ENCODE measurements at places on chromosomes 7 and 10. TPM values are rescaled to one million over a fixed set of nuclear protein-coding genes. Genes with fewer than 3 reads are reported as not detected.

DNA sequence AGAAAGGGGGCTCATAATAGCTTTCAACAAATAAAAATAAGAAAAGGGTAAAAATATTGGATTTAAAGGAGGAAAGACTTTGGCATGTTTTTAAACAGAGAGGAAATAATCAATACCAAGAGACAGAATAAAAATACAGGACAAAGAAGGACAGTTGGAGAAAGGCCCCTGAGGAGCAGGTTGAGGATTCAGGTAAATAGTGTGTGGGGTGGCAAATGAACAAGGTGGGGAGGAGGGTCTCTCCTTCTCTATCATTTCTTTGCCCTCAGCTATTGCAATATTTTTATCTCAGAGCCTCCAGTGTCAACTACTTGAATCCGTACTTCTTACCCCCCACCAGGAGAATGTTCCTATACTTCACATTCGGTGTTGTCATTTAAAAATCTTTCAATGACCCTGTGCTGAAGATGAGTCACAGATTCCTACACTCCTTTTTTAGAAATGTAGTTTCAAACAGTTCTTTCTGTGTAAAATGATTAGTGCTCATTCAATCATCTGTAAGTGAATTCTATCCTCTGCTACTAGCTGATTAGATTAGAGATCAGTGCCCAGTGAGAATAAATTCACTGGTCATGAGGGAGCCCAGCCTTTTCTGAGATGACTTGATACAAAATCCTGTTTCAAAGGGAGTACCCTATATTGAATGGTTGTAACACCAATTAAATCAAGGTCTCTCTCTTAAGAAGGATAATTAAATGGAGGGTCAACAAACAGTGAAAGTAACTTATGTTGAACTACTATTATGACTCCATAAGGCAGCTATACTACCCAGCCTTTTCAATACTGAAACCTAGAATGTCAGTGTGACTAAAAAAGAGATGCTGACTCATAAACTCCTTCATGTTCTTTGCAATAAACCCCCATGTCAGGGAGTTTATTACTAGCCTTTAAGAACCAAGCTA lies 50.4 kb upstream of the WNT16 start:
- DNase-seq, result no peak
- no peaks in the 10 kb centered on the region for H3K4me1 ChIP-seq
- H3K36me3 ChIP-seq, result peaks cover 12% of the 10 kb centered on the region

GRCh38 chr7:42104694-42105093 lies 132.3 kb downstream of the GLI3 start:
- H3K36me3 ChIP-seq, result no peaks in the 10 kb centered on the region
- H3K4me1 ChIP-seq, result peaks cover 29% of the 10 kb centered on the region
- no peak for DNase-seq
- H3K4me3 ChIP-seq, result no peak overlapping the region
- H3K27ac ChIP-seq, result no peak overlapping the region
- H3K27me3 ChIP-seq, result no peaks in the 10 kb centered on the region

DNA sequence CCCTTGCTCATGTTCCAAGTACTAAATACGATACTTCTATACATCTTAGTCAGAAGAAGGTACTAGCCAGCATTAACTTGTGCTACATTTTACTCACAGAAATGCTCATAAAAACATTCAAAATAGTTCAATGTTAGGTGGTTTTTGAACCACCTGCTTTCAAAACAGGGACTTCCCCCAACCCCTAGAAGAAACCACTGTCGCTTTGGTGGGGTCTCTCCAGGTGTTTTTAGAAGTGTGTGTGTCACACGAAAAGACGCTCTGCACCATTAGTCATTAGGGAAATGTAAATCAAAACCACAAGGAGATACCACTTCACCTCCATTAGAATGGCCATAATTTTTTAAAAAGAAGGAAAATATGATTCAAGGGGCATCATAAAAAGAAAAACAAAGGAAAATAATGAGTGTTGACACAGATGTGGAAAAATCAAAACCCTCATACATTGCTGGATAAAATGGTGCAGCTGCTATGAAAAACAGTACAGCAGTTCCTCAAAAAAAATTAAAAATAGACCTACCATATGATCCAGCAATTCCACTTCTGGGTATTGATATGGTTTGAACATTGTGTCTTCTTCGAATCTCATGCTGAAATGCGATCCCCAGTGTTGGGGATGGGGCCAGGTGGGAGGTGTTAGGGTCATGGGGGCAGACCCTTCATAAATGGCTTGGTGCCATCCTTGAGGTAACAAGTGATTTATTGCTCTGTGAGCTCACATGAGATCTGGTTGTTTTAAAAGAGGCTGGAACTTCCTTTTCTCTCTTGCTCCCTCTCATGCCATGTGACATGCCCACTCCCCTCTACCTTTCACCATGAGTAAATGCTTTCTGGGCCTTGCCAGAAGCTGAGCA lies 74.2 kb downstream of the MALSU1 start:
- H3K4me1 ChIP-seq, result no peaks in the 10 kb centered on the region
- H3K4me3 ChIP-seq, result no peak overlapping the region
- H3K27me3 ChIP-seq, result no peaks in the 10 kb centered on the region
- no peak for DNase-seq
- no peak overlapping the region for H3K27ac ChIP-seq
- H3K36me3 ChIP-seq, result no peaks in the 10 kb centered on the region

- no peak overlapping the region for H3K4me3 ChIP-seq
- no peaks in the 10 kb centered on the region for H3K27me3 ChIP-seq
- no peaks in the 10 kb centered on the region for H3K36me3 ChIP-seq
- H3K27ac ChIP-seq, result peak overlapping the region; percentile 71
- DNase-seq, result no peak
Measured at GRCh38 chr10:91576096-91576545, 56.8 kb downstream of the PPP1R3C start.

DNA sequence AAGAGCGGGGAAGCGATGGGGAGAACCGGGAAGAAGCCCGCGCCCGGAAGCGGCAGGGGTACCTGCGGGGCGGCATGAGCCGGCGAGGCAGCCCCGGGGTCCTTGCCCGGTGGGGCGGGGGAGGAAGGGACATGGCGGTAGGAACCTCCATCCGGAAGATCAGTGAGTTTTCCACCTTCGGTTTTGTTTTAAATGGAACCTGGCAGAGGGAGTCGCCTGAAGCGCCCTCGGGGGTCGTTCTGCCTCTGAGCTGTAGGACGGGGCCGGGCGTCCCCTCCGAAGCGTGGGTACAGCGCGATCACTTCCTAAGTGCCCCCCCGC lies 471 bp downstream of the PFKP start:
- peak overlapping the region; percentile 94 for H3K27ac ChIP-seq
- H3K4me3 ChIP-seq, result peak overlapping the region; percentile 77
- DNase-seq, result no peak
- peaks cover 43% of the 10 kb centered on the region for H3K4me1 ChIP-seq
- no peaks in the 10 kb centered on the region for H3K27me3 ChIP-seq

GRCh38 chr10:78494179-78494578 lies 460.5 kb downstream of the RPS24 start:
- no peaks in the 10 kb centered on the region for H3K27me3 ChIP-seq
- no peaks in the 10 kb centered on the region for H3K36me3 ChIP-seq
- H3K27ac ChIP-seq, result no peak overlapping the region
- no peak overlapping the region for H3K4me3 ChIP-seq
- H3K4me1 ChIP-seq, result no peaks in the 10 kb centered on the region

DNA sequence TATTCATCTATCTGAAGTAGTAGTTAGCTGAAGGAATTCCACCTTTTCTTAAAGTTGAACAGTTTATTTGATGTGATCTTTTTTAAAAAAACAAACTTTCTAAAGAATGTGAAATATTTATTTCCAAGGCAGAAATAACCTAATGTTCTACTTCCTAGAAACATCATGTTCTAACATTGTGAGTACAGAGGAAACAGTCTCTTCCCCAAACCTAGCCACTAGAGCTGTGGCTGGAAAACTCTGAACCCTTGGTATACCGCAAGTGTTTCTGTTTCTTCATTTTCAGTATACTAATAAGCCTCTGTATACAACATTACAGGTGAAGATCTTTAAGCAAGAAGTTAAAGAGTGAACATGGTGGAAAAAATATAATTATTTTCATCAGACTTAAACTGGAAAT lies 35.1 kb downstream of the NOC3L start:
- no peak overlapping the region for H3K4me3 ChIP-seq
- H3K27ac ChIP-seq, result no peak overlapping the region
- H3K4me1 ChIP-seq, result peaks cover 4% of the 10 kb centered on the region
- H3K36me3 ChIP-seq, result peaks cover 51% of the 10 kb centered on the region

GRCh38 chr7:13948019-13948801 lies 41.3 kb downstream of the ETV1 start:
- H3K27ac ChIP-seq, result no peak overlapping the region
- no peak overlapping the region for H3K4me3 ChIP-seq
- no peaks in the 10 kb centered on the region for H3K27me3 ChIP-seq
- H3K4me1 ChIP-seq, result no peaks in the 10 kb centered on the region
- no peaks in the 10 kb centered on the region for H3K36me3 ChIP-seq
- no peak for DNase-seq

DNA sequence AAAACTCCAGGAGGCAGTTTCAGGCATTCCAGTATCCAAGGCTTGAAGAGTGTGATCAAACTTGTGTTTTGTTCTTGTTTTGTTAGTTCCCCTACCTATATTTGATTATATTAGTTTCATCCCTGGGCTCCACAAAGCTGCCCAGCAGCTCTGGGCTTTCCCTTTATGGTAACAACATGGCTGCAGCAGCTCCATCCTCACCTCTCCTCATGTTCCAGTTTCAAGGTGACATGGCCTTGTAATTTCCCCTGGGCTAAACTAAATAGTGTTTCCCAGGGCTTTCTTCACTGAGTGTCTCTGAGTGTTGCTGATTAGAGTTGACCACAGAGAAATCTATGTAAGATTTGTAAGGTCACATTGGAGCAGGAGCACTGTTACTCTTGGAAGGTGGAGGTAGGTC lies 83.4 kb downstream of the MACC1 start:
- H3K4me3 ChIP-seq, result no peak overlapping the region
- H3K27me3 ChIP-seq, result no peaks in the 10 kb centered on the region
- H3K36me3 ChIP-seq, result no peaks in the 10 kb centered on the region
- DNase-seq, result no peak

DNA sequence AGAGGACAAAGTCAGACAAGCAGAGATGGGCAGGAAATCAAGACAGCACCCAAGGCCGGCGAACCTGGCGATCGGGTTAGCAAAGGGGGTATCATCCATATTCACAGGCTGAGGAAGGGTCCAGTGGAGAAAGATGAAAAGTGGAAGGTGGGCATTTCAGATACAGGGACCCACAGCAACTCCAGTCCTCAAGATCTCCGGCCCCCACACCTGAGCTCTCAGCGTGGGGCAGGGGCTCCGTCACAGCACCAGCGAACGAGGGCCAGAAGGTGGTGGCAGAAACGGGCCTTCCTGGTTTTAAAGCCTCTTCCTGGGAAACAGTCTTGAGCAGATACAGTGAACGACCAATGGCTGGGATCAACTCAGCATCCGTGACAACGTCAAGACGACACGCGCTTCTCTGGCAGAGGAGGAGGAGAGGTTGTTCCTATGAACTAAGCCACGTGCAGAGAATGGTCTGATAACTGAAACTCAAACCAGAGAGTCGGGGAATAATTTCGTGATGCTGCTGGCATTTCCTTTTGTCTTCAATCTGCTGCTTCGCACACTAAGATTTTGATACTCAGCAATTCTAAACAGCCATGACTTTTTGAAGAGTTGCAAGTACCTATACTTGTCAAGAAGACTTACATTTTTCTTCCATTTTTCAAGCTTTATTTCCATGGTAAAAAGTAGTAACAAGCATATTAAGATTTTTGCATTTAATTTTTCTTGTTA lies 219.8 kb downstream of the ZMYND11 start:
- no peak overlapping the region for H3K4me3 ChIP-seq
- H3K27me3 ChIP-seq, result no peaks in the 10 kb centered on the region
- no peaks in the 10 kb centered on the region for H3K4me1 ChIP-seq
- no peak for DNase-seq

- peaks cover 59% of the 10 kb centered on the region for H3K4me1 ChIP-seq
- no peaks in the 10 kb centered on the region for H3K27me3 ChIP-seq
- no peaks in the 10 kb centered on the region for H3K36me3 ChIP-seq
- H3K4me3 ChIP-seq, result no peak overlapping the region
Measured at GRCh38 chr10:119364645-119365600, 157.6 kb downstream of the GRK5 start.

- H3K27ac ChIP-seq, result no peak overlapping the region
- no peak for DNase-seq
- no peaks in the 10 kb centered on the region for H3K4me1 ChIP-seq
- no peaks in the 10 kb centered on the region for H3K27me3 ChIP-seq
- H3K4me3 ChIP-seq, result no peak overlapping the region
Measured at GRCh38 chr7:37669818-37670217, 13.7 kb upstream of the GPR141 start.

DNA sequence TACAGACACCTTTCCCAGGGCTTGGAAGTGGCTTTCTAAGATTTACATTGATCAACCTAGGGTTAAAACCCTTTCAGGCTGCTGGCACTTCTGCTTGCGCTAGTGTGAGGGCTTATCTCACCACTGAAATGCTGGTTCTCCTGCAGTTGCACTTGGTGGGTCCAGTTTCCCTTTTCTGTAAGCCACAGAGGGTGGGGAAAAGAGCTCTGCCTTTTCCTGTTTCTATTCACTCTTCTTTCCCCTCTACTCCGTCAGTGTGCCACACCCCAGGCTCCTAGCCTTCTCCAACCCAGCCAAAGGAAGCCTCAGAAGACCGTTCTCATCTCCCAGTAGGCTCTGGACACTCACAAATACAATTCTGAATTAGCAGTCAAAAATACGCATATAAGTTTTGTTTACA lies 19.0 kb upstream of the CAPZA2 start:
- no peaks in the 10 kb centered on the region for H3K4me1 ChIP-seq
- no peaks in the 10 kb centered on the region for H3K27me3 ChIP-seq
- DNase-seq, result no peak
- no peak overlapping the region for H3K27ac ChIP-seq
- no peaks in the 10 kb centered on the region for H3K36me3 ChIP-seq
- H3K4me3 ChIP-seq, result no peak overlapping the region

GRCh38 chr7:155296006-155296787 lies 1.5 kb upstream of the INSIG1 start:
- no peaks in the 10 kb centered on the region for H3K36me3 ChIP-seq
- H3K27me3 ChIP-seq, result no peaks in the 10 kb centered on the region
- peak overlapping the region; percentile 88 for H3K27ac ChIP-seq
- H3K4me3 ChIP-seq, result no peak overlapping the region

Gene SYNPO2L
- total RNA-seq, result 230 TPM

Gene SFTPA2
- 0.19 TPM for total RNA-seq

Gene ATP6V0A4
- total RNA-seq, result not detected

Gene NOS3
- total RNA-seq, result 14.5 TPM

Gene ZNF488
- total RNA-seq, result not detected
